Cardiac atrium fibroblast (primary cell): ENCODE measurements at places on chromosomes 12 and 14. TPM values are rescaled to one million over a fixed set of nuclear protein-coding genes. Genes with fewer than 3 reads are reported as not detected.

The PMEL gene
- total RNA-seq = 3.1 and 9.9 TPM in 2 replicates

The CEP170B gene
- total RNA-seq = 17.5 and 17.8 TPM in 2 replicates

The MORN3 gene
- 0.90 TPM in 1 of 2 replicates, not detected in the other for total RNA-seq

The TROAP gene
- total RNA-seq = 4.1 and 7.6 TPM in 2 replicates

The AMHR2 gene
- total RNA-seq = not detected in 2 replicates

The CLEC4C gene
- total RNA-seq = not detected in 2 replicates

The ABHD4 gene
- total RNA-seq = 7.2 and 19.4 TPM in 2 replicates

The PLCZ1 gene
- not detected in 2 replicates for total RNA-seq

The TCL1B gene
- total RNA-seq = not detected in 2 replicates

The P2RX7 gene
- not detected in 2 replicates for total RNA-seq

The FOXG1 gene
- total RNA-seq = not detected in 2 replicates

The C12orf56 gene
- total RNA-seq = not detected in 2 replicates

The KRT72 gene
- total RNA-seq = not detected in 2 replicates

The MARCHF9 gene
- total RNA-seq = 2.9 and 3.2 TPM in 2 replicates

The OTOGL gene
- 0.81 and 1.1 TPM in 2 replicates for total RNA-seq

The SLCO1A2 gene
- total RNA-seq = not detected in 2 replicates
